ENCODE measurements at places on chromosomes 6 and 20.
A peak's percentile ranks its signal among the peaks of the same experiment; 100 is the strongest.

DNA sequence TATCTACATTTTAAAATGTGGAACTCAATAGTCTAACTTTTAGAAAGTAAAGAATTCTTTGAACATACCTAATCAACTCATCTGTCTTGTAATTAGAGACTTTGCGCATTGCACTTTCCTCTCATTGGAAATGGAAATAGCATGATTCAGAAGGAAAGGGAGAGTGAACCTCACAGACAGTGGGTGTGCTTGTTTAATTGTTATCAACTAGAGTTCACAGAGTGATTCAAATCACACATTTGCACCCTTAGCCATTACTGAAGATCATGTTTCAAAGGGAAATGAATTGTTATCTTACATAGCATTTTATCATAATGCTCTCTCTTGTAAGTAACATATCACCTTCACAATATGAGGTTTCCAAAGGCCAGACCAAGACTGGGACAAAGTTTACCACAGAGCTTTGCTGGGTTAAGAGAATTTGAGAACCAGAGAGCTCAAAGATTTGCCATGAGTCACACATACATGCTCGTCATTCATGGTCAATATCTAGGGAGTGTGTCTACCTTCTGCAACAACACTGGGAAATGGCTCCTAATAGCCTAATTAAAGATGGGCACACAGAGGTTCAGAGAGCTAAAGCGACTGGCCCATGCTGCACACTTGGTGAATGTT, 21.5 kb downstream of the GSTA3 start:
- no peak for DNase-seq

DNA sequence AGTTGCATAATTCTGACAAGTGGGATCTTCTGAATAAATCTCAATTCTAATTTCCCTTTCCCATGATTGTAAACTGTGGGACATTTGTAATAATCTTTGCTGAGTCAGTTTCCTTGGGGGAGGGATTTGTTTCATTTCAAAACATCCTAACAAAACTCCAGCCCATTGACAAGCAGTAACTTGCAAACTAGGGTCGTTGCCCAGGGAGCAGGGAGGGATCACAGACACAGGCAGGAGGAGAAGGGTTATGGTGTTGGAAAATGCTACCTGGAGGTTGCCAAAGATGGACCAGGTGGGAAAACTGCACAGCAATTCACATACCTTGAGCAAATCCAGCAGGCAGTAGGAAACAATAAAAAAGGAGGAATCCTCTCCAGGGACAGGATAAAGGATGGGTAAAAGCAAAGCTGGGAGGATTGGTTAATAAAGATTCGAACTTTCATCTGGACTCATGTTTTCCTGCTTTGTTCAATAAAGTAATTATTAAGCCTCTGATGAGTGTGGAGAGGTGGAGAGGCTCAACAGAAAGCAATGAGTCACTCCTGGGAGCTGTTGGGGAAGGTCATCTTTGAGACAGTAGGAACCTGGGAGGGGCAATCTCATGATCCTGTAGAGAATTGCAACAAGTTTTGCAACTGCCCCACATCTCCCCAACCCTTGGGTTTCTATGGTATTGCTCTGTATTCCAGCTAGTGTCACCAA, 87.3 kb upstream of the AKIRIN2 start:
- DNase-seq: no peak

GRCh38 chr20:57402206-57403125, 11.3 kb downstream of the RBM38 start:
- no peak for DNase-seq

DNA sequence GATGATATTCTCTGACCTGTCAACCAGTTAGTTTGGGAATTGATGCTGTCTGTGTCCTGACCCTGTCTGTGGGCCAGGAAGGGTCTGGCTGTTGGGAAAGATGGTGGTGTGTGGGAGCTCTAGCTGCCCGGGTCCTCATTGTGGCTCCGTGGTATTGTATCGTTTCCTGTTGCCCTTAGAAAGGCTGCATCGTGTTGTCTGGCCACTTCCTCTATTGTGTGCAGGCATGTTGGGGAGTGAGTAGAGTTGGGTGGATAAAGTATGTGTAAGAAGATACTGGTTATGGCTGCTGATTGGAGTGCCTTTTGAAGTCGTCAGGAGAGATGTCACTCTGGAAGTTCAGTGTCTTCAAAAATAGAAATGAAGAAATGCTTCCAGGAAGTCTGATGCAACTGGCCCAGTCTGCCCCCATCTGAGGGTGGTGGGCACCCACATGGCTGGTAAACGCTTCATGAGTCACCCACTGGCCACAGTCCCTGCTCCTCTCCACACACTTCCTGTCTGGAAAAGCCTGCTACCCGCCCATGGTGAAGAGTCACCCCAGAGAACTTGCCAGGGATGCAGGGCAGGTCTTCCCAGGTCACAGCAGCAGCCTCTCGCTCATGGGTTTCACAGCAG, 27.9 kb downstream of the PPARD start:
- no peak for DNase-seq

GRCh38 chr6:152301765-152302568, 335.2 kb downstream of the SYNE1 start:
- DNase-seq: peak; percentile 45

- peak; percentile 67 for DNase-seq
Measured at GRCh38 chr20:14583413-14583812, 246.0 kb upstream of the FLRT3 start.

GRCh38 chr6:156167016-156167624, 610.1 kb upstream of the ARID1B start:
- no peak for DNase-seq

- no peak for DNase-seq
Measured at GRCh38 chr20:63898882-63899558, 4.1 kb downstream of the DNAJC5 start.

DNA sequence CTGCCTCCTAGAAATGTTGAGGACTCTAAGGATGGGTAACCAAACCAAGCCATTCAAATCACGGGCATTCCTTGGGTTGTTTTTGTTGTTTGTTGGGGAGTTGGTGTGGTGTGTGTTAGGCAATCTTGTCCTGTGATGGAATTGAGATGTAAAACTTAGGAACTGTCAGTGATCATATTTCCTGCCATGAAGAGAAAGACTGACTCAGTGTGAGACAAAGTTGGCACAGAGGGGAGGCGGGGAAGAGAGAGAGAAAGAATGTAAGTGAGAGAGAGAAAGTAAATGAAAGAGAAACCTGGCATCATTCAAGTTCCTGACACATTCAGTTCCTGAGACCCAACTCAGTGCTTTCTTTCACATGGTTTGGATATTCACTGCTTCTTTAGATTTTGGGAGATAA, 21.6 kb upstream of the FBXO30 start:
- DNase-seq: no peak

GRCh38 chr6:109243863-109244825, 138.1 kb downstream of the CD164 start:
- DNase-seq: no peak

GRCh38 chr20:62371588-62372041, 4.5 kb upstream of the LAMA5 start:
- DNase-seq: no peak

DNA sequence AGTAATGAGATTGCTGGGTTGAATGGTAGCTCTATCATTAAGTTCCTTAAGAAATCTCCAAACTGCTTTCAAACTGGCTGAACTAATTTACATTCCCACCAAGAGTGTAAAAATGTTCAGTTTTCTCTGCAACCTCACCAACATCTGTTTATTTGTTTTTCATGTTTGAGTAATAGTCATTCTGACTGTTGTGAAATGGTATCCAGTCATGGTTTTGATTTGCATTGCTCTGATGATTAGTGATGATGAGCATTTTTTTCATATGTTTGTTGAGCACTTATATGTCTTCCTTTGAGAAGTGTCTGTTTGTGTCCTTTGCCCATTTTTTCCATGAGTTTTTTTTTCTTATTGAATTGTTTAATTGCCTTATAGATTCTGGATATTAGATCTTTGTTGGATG, 24.9 kb downstream of the DEFB125 start:
- DNase-seq: no peak
